Dorsolateral prefrontal cortex (tissue), 122 donors: ENCODE measurements at places on chromosomes 12 and 14. TPM values are rescaled to one million over a fixed set of nuclear protein-coding genes. Genes with fewer than 3 reads are reported as not detected.

DNA sequence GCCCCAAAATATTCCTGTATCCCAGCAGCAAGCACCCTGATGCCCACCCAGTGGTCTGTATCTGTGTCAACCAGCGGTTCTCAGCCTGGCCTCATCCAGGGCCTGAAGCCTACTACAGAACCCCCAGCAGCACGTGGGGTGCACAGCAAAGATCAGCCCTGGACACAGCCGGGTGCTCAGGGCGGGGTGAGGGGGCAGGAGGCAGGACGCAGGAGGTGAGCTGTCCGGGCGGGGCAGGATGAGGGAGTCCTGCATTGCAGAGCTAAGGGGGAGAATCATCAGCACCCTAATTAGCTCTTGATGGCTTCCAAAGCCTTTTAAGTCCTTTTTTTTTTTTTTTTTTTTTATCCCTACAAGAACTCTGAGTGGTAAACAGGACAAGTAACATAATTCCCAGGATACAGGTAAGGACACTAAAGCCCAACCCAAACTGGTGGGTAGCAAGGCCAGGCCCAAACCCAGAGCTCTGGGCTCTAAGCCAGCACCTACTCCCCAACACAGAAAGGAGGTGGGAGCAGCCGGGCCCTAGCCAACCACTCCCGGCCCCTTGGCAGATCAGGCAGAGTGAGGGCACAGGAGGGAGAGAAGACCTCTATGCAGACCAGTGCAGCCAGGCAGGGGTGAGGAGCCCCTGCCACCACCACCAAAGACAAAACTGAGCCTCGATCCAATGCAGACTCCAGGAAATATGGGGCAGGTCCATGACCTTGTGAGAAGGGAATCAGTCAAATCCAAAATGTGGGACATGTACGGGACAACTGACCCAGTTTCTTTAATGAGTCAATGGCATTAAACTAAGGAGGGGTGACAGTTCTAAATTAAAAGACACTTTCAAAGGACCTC lies 32.3 kb upstream of the EIF5 start:
- DNase-seq: no peak

DNA sequence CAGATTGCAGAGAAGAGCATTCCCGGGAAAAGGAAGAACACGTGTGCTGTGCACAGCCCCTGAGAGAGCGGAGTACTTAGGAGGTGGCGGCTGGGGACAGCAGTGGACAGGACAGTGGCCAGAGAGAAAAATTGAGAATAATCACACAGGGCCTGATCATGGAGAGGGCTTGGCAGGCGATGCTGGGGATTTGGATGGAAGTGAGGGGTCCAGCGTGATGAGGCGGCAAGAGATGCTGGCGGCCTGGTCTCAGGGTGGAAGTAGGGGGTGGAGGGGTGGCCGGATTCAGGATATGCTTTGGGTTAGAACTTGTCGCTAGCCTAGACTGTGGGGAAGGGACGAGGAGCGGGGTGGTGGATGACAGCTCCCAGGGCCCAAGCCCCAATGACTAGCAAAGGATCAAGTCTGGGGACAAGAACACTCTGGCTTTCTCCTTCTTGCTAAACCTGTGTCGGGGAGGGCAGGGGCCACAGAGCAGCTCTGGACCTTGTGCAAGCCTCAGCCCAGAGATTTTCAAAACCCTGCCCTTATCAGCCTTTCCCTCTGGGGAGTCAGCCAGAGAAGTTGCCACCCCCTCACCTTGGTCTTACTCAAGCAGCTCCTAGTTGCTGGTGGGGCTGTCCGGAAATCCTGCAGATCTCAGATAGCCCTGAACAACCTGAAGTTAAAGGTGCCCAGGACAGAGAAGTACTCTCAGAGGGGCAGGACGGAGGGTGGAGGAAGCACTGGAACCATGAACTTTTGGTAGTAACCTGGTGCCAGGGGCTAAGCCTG lies 1.3 kb downstream of the HVCN1 start:
- no peak for DNase-seq

GRCh38 chr12:6215932-6216494 lies 15.8 kb downstream of the CD9 start:
- peak; percentile 90 for DNase-seq

HOXC6 gene
- total RNA-seq: not detected
